ENCODE measurements at places on chromosomes 16 and 17.
A peak's percentile ranks its signal among the peaks of the same experiment; 100 is the strongest.

DNA sequence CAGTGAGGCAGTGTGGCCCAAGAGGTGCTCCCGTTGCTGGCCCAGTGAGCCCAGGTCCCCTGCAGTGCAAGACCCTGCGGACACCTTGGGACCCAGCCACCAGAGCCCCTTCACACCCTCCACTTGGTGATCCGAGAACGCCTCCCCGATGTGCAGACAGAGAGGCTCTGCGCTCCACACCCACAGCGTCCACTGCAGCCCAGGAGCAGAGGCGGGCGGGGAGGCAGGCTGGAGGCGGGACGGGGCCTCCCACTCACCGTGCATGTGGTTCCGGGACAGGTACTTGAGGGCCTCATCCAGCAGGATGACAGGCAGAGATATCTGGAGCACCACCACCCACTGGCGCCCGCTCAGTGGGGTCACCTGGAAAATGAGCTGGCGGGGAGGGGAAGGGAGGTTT lies 12.1 kb upstream of the P2RX1 start:
- no peak for DNase-seq

DNA sequence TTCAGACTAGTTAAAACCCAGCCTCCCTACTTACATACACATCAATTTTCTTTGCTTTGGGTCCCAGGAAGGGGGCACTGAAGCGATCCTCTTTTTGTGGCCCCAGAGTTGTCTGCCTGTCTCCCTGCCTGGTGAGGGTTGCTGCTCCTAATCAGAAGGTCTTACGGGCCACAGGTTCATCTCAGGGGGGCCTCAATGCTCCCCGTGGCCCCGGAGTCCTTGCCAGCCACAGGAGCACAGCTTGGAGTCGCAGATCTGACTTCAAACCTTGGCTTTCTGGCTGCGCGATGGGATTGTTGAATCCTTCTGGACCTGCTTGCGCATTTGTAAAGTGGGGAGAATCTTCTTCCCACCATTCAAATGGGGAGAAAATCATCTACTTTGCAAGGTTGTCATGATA lies 44.8 kb upstream of the MYH10 start:
- no peak for DNase-seq

DNA sequence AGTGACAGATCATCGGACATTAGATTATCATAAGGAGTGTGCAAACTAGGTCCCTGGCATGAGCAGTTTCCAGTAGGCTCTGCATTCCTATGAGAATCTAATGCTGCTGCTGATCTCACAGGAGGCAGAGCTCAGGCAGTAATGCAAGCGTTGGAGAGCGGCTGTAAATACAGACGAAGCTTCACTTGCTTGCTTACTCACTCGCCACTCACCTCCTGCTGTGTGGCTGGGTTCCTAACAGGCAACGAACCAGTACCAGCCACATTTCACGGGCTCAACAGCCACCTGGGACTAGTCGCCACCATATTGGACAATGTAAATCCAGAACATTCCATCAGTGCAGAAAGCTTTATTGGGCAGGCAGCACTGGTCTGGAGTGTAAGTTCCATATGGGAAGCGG lies 7.7 kb downstream of the JPH3 start:
- DNase-seq: no peak

GRCh38 chr16:84103678-84104077 lies 13.1 kb downstream of the MBTPS1 start:
- DNase-seq: no peak

GRCh38 chr16:74305978-74306784 lies 9.6 kb downstream of the PSMD7 start:
- DNase-seq: no peak

- no peak for DNase-seq
Measured at GRCh38 chr17:27109346-27109745, 184.6 kb upstream of the WSB1 start.

DNA sequence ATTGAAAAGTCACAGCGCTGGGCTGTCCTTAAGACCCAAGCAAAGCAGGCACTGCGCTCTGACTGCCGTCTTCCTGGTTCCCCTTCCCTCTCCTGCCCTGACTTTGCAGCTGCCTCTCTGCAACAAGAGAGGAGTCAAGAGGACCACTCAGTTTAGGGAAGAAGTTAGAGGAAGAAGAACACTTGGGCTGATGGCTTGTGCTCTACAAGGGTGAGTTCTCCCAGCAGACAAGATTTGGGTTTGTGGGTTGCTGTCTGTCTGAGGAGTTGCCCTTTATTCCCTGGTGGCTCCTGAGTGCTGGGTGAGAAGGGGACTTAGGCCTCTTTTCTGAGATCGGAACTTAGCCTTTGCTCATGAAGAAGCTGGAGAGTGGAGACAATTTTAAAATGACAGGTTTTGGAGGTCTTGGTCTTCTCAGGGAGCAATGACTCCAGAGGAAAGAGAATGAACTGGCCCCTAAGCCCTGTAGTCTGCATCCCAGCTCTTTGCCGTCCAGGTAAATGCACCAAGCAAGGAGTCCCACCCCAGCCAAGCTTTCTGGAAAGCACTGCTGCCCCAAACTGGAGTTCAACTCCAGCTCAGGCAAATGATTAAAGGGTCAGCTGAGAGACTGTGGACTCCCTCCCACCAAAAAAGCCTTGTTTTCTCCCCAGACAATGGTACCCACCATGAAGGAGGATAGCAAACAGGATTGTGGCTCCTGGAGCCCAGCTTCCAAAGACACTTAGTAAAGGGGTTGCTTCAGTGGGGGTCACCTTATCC lies 2.7 kb upstream of the HOXB9 start:
- no peak for DNase-seq

- DNase-seq: peak; percentile 37
Measured at GRCh38 chr17:59856859-59857794, 35.6 kb downstream of the TUBD1 start.

- no peak for DNase-seq
Measured at GRCh38 chr16:84314373-84314772, 19.7 kb downstream of the WFDC1 start.

DNA sequence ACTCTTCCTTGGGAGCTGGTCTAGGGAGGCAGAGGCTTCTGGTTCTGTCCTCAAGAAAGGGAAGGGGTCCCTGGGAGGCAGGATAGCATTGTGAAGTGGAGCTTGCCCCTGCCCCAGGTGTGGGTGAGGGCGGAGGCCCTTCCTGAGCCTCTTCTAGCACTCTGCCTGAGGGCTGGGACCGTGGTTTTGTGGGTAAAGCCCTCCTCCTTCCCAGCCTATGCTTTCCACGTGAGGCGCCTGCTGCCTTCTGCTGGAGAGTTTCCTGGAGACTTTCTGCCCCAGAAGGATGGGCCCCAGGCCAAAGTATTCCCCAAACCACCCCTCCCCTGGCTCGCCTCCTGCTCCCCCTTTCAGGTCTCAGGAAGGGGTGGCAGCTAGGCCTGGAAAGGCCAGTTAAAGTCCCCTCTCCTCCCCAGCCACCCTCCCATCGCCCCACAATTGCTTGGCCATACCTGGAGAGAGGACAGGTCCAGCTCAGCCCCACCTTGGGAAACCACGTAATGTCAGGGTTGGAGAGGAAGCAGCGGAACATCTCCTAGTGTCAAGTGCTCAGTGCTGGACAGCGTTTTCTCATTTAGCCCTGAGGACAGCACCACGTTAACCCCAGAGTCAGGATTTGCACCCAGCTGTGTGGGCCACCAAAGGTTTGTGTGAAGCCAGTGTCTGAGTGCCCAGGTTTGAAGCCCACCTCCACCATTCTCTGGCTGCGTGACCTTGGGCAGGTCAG lies 5.6 kb downstream of the SBK1 start:
- DNase-seq: no peak

GRCh38 chr16:78563905-78564304 lies 464.5 kb downstream of the WWOX start:
- DNase-seq: no peak

DNA sequence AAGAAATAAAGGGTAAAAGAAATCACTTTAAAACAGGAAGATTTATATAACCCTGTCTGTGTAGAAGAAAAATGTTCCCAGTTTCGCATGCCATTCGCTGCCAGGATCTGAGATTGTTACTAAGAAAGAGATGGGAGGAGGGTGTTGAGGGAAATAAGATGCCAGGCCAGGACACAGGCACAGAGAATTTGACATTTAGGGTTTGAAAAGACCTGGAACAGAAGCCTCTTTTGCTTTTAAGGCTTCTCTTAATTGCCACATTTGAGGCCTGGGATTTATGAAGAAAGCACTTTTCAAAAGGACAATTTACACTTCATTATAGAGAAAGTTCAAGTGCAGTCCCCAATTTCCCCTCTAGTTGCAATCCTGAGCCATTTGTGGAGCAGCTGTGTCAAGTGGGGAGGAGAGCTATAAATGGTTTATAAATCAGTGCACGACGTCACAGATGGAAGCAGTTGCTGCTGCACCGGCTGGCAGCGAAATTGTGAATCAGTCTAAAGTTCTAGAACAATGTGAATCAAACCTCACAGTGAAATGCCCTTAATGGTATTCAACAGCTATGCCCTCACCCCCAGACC lies 26.5 kb upstream of the C16orf87 start:
- peak; percentile 30 for DNase-seq

- peak; percentile 24 for DNase-seq
Measured at GRCh38 chr16:85570213-85570734, 42.8 kb upstream of the GSE1 start.

GRCh38 chr16:55411231-55411630 lies 67.8 kb upstream of the MMP2 start:
- no peak for DNase-seq

GRCh38 chr16:50901062-50901461 lies 159.2 kb downstream of the CYLD start:
- DNase-seq: no peak

DNA sequence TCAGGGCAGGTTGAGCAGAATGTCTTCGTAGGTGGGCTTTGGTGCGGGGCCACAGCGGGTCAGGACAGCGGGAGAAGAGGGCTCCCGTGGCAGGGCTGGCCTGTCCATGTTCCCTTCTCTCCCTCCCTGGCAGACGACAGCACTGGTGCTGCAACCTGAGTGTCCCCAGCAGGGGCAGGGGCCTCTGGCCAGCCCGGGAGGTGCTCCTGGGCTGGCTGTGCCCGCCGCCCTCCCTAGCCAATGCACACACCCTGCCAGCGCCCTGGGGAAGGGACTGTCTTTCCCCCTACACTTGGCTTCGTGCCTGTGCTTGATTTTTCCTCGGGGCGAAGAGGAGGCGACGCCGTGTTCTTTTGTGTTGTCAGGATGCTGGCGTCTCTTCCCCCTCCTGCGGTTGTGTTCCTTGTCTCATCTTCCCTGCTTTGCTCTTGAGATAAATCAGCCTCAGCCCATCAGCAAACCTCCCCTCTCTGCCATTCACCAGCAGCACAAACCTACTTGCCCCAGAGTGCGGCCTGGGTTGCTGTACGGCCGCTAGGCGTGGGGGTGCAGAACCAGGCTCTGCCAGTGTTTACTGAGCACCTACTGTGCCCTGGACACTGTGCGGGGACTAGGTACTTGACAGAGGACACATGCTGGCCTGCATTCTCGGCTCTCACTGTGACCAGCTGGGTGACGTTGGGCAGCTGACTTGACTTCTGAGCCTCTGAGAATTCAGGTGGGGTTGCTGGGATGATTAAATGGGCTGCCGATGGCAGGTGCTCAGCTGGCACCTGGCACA lies 237.3 kb upstream of the CIBAR2 start:
- DNase-seq: no peak
